NCI-H510A treated with DMSO at 0.1 percent for 48 hours (cell line): ENCODE measurements at places on chromosomes 12 and 14.
A peak's percentile ranks its signal among the peaks of the same experiment; 100 is the strongest.

DNA sequence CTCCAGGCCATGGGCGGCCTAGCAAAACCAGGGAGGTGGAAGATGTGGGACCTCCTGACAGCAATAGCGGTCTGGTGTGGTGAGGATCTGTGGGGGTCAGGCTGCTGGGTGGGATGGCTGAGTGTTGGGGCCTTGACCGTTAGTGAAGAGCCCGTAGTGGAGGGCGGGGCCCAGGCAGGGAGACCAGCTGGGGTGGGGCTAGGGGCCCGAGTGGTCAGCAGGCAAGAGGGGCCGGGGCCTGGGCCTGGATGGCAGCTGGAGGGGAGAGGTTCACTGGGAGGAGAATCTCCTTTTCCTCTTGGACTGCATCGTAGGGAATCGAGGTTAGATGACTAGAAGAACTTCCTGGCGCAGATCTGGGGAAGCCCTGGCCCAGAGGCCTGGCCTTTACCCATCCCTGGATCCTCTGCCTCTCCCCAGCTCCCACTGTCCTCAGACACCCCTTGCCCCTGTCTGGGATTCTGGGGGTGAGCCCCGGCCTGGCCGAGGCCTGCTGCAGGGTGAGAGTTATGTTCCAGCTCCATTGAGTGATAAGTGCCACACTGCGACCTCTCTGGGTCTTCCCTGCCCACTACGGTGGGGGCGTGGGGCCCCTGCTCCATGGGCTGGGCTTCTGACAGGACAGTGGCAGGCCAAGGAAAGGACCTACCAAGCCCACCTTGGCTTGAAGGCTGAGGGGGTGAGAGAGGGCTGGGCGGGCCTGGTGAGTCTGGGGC lies 47.1 kb downstream of the KRT80 start:
- no peak for DNase-seq

DNA sequence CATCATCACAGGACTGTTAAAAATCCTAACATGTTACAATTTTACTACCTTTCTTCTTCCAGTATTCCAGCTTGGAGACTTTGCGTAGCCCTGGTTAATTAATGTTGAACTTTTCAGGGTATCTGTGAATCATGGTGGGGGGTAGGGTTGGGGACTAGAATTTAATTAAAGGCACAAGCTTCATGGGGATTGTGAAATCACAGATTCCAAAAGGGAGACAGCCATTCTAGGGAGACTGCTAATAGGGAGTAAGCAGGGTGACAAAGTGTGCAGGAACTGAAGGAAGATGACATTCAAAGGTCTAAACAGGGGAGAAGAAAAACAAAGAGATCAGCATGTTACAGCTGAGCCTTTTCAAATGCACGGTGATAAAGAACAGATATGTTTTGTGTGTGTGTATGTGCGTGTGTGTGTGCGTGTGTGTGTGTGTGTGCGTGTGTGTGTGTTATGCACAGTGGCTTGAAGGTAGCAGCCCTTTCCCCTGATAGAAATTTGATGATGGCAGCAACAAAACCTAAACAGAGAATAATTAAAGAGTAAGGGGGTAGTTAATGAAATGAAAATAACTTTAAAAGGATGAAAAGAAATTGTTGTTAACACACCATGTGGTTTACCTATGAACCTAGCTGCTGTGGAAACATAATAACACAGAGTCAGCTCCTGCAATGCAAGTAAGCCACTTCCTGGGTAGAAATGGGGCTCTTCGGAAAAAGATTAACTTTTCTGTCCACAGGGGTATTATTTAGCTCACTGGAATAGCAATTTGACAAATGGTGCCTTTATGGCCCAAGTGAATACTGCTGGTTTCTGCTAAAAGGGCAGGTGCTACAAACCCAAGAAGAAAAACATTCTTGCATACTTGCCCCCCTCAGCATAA lies 581.7 kb downstream of the DIO2 start:
- DNase-seq, result no peak

- DNase-seq, result peak; percentile 70
These were observed 473.9 kb downstream of the BCL11B start for GRCh38 chr14:98798099-98798498.

DNA sequence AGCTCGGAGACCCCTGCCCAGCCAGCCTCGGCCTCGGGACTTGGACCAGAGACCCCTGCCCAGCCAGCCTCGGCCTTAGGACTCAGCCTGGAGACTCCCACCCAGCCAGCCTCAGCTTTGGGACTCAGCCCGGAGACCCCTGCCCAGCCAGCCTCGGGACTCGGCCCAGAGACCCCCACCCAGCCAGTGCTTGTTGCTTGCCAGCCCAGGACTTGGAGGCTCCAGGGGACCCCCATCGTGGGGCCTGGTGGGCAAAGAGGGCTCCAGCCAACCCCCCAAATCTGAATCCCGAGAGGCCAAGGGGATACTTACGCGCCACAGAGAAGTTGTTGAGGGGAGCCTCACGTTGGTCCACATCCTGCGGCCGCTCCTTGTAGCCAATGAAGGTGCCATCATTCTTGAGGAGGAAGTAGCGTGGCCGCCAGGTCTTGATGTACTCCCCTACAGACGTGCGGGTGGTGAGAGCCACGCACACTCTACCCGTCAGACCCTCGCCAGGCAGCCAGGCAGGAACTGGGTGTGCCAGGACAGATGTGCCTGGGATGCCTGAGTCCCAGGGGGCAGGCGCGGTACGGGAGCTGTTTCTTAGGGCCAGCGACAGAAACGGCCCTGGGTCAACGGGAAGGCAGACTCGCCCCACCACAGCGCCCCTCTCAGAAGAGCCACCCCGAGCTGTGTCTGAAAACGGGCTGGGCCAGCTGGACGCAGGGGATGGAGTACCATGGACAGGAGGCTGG lies 15.6 kb downstream of the AKT1 start:
- DNase-seq, result no peak

GRCh38 chr14:67683842-67684241 lies 9.4 kb upstream of the VTI1B start:
- DNase-seq, result no peak

DNA sequence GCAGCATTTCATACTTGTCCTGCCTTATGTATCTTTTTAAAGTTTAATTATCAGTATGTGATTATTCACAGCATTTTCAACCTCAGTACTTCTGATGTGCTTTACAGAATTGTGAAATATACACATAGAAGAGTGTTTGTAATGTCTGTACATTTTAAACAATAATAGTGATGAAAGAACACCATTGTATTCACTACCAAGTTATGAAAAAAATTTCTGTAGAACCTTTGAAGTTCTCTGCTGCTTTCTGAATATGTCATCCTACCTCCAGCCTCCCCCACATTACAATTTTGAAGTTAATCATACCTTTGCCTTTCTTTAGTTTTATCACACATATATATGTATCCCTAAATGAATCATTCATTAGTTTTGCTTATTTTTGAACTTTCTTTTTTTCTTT lies 24.8 kb downstream of the FRMD6 start:
- no peak for DNase-seq

DNA sequence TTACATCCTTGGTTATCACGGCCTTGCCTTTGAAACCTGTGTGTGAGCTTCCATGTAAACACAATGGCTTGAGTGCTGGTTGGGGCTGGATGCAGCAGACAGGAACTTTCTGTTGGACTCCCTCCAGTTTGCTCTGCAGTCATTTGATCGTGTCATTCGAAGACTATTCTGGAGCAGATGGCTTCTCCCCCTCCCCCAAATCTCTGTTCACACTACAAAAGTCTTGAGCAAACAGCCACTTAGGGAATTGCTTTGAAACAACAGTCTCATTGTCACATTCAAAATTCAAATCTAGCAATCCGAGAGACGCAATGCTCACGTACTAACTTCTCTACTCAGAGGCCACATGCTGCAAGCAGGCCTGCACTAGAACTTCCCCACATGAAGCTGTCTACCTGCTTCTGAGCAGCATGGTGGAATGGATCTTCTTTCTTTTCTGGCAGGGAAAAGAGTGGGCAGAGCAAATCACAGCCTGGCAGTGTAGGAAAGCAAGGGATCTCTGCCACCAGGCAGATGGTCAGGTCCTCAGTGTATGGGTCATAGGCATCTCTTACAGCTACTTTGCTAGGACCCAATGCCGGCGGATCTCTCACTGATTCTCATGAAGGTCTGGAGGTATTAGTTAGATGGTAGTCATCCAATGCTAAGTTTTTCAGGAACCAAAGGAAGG lies 214.2 kb downstream of the PPM1H start:
- peak; percentile 91 for DNase-seq

GRCh38 chr14:64688031-64688430 lies 16.2 kb upstream of the PLEKHG3 start:
- no peak for DNase-seq

- DNase-seq, result no peak
These were observed 39.1 kb downstream of the IQSEC3 start for GRCh38 chr12:105696-106095.

DNA sequence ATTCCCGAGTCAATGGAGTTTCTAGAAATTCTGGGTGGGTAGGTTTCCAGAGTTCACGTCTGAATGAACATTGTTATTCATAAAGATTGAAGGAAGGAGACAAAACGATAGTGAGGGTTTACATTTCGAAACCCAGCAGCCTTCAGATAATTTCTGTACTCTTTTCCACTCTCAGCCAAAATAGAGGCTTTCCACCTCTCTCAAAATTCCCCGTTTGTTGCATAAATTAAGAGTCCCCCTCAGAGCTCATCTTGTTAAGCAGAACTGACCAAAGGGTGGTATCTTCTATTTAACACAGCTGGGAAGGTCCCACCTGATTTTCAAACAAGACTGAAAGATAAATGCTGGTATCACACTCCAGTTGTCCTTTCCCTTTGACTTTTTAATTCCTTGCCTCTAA lies 21.5 kb upstream of the YARS2 start:
- DNase-seq, result no peak

- DNase-seq, result no peak
These were observed 75.3 kb downstream of the SRGAP1 start for GRCh38 chr12:63919756-63920155.

DNA sequence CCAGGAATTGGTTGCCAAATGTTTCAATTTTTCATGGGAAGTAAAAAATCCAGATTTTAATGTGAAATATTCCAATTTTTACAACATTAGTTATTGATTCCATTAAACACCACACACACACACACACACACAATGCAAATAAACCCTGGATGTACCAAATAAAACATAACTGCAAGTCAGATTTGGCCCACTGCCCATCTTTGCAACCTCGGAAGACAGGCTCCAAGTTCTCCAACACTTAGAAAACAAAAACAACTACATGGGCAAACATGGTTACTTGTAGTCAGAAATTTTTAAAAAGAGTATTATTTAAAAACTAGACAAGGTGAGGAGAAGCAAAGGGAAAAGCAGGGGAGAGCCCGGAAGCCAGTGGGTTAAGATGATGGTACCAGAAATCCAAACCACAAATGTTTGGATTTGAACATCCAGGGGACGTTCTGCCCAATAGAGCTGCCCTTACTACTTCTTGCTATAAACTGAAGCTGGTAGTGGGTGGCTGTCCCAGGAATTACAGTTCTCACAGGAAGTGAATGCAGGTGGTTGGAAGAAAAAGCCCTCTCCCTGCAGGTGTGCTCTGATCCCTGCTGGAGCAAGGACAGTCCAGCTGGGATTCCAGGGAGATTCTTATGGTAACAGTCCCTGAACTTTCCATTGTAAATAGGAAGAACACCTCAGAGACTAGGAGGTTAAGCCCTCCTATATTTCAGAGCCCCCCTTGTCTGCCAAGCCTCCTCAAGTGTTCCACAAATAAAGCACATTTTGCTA lies 111.7 kb downstream of the SLC25A21 start:
- DNase-seq, result peak; percentile 25

DNA sequence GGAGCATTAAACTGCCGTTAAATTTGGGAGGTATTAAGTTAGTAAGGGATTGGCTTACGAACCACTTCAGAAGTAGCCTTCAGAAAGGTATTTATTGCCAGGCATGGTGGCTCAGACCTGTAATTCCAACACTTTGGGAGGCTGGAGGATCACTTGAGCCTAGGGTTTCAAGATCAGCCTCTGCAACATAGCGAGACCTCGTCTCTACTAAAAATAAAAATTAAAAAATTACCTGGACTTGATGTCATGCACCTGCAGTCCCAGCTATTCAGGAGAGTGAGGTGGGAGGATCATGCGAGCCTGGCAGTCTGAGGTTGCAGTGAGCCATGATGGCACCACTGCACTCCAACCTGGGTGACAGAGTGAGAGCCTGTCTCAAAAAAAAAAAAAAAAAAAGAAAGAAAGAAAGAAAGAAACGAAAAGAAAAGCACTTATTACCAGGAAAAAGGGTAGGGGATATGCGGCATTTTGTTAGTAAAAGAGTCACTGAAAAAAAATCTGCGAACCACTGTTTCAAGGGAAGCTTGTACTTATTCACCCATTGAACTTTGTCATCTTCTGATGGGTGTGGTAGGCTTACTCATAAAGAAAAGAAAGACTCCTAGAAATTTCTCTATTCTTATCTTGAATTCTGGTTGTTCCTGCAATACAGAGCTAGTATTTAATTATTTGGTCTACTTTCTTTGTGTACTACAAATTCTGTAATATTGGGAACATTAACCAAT lies 33.6 kb upstream of the PLEKHA5 start:
- no peak for DNase-seq

- no peak for DNase-seq
These were observed 139.2 kb downstream of the RBM19 start for GRCh38 chr12:113826805-113827538.

GRCh38 chr12:2902272-2902880 lies 11.7 kb downstream of the TULP3 start:
- no peak for DNase-seq

DNA sequence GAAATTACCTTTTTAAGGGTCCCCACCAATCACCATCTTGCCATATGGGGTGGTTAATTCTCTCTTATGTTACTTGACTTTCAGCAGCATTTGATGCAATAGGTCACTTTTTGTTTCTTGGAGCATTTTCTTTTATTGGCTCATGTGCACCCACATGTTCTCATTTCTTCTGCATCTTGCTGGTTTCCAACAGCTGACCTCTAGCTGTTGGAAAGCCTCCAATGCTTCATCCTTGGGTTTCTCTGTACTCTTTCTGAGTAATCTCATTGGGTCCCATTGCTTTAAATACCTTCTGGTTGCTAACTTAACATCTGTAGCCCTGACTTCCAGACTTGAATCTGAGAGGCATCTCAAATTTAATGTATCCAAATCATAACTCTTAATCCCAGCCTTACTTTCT lies 116.8 kb downstream of the CRADD start:
- DNase-seq, result no peak

- DNase-seq, result peak; percentile 98
These were observed 3.4 kb downstream of the ASCL1 start for GRCh38 chr12:102960766-102961465.

- no peak for DNase-seq
These were observed 60.6 kb downstream of the BEGAIN start for GRCh38 chr14:100526632-100527031.

DNA sequence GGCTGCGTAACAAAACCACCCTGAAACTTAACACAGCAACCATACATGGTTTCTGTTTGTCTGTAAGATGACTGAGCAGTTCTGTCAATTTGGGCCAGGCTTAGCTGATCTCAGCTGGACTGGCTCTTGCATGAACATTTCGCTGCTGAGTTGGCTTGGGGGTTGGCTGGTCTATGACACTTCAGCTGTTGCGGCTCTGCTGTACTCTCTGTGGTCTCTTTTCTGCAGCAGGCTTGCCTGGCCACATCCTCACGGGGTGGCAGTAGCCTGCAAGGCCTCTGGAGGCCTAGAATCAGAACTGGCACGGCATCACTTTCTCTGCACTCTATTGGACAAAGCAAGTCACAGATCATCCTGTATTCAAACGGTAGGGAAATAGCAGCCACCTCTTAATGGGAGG lies 216.2 kb downstream of the BCL11B start:
- no peak for DNase-seq
